Right renal cortex interstitium (tissue), 3 donors: ENCODE measurements at places on chromosomes 16 and 17.

DNA sequence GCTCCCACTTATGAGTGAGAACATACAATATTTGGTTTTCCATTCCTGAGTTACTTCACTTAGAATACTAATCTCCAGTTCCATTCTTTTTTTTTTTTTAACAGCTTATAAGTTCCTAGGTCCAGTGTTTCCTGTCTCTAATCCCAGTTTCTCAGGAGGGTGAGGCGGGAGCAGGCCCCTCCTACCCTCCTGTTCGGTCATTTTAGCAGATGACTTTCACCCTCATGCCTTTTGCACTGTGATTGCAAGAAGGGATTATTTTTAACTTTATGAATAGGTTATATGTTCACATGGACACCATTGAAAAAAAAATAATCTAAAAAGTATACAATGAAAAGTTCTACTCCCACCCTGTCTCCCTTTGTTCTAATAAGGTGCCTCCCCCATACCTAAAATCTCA is 47.6 kb downstream of the CDH1 start:
- no peak for DNase-seq

DNA sequence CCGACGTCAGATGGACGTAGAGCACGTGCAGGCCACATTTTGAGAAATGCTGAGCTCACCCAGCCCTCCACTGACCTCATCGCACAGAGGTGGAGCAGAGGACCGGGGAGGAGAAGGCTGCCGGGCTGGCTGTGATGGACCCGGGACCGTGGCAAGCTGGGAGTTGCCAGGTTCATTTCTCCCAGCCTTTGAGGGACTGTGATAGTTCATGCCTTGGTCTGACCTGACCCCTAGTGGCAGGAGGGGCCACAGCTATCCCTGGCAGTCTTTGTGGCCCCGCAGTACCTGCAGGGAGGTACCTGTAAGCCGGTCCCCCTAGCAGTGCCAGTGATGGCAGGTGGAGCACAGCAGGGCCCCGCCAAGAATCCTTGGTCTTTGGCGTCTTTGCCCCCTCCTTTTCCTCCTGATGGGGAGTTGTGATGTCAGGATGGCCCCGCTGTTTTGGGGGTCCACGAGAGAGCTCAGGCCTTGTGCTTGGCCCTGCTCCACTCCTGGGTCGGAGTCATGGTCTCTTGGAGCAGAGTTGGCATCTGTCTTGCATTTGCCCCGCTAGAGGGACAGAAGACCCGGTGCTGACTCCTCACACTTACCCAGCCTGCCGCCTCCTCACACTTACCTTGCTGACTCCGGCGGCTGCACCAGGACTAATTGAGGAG is 50.4 kb downstream of the OR1D5 start:
- DNase-seq: no peak

DNA sequence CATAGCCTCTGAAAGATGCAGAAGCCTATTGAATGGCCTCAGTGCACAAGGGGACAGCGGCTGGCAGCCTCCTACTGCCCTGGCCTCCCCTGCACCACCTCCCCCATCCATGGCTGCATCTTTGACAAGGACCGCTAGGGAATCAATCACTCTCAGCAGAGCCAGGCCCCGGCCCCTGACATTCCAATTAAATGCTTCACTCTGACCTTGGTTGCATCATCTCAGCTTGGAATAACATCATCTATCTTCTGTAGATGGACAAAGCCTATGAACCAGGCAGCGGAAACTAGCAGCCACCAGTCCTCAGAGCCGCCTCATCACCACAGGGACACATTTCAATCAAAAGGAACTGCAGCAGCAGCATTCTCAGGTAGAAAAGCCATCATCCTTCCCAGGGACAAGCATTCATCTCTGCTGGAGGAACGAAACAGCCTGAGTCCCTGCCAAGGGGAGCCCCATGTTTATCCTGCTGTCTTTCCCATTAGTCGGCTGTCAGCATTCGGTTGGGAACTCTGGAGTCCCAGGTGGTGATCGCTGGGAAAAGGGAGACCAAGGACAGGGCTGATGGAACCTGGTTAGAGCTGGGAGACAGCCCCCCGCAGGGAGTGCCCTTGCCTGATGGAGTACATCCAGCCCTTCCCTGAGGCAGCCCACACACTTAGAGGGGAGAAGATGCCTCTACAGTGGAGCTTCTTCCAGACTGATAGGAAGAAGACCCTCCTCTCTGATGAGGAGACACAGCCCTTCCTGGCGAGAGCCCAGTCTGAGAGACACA is 11.5 kb upstream of the TMEM132E start:
- DNase-seq: no peak

- DNase-seq: no peak
Measured at GRCh38 chr17:60579551-60579950, 20.4 kb upstream of the PPM1D start.
